Islet precursor cell (in vitro differentiated cells): ENCODE measurements at places on chromosomes 1 and 21.
A peak's percentile ranks its signal among the peaks of the same experiment; 100 is the strongest.

DNA sequence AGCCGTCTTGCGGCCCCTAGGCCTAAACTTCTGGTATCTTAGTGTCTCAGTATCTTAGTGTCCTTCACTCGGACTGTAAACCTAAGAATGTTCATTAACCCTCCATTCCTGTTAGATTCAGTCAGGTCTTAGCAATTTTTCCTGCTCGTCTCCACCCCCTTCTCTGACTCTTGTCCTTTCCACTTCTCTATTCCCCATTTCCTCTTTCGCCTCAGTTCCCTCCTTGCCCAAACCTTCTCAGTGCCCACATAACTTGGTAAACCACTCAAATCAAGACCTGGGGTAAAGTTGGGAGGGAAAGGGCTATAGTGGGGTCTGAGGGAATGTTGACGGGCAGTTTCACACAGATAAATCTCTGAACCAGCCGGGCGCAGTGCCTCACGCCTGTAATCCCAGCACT is 726 bp upstream of the FCER1G start:
- DNase-seq = no peak

DNA sequence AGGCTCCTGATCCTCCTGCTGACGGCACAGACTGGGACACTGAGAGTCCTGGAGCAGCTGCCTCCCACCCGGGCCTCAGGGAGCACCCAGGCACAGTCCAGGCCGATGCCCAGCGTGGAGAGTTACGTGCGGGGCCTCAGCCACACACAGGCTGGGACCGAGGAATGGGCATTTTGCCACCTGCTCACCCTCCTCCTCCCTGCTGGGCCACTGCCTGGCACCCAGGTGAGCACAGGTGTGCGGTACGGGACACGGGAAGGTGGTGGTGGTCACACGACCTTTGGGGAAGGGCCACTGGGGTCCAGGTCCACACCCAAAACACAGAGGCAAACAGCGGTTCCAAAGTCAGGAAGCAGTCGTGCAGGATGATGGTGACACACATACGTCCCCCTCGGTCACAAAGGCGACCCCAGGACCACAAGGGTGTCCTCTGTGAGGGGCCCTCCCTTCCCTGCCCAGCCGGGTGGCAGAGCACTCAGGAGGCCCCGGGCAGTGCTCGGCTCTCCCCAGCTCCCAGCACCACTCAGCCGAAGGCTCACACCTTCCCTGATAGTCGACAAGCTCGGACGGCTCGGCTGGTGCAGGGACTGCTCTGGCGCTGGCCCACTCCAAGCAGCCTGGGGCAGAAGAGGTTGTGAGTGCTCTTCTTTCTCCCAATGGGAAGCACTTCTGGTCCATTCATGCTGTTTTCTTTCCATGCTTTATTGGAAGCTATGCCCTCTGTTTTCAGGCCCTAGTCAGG is 14.3 kb downstream of the MORN1 start:
- no peak for DNase-seq

DNA sequence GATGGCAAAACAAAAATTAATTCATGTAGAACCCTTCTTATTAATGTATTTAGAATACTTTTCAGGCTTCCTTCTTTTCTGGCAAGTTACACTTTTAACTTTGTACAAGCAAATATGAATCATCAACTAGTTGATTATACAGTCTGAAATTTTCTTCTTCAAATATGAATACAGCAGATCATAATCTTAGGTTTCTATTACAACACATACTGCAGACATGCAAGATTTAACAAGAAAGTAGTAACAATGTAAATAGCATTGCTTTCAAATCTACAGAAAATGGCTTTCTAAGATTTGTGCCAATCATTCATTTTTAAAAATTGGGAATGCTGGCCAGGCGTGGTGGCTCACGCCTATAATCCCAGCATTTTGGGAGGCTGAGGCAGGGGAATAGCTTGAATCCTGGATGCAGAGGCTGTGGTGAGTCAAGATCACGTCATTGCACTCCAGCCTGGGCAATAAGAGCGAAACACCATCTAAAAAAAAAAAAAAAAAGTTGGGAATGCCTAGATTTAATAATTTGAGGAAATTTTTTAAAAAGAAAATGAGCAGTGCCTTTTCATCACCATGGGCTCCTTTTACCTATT is 68.4 kb upstream of the DPYD start:
- DNase-seq = no peak

GRCh38 chr1:246067432-246068216 is 439.5 kb downstream of the SMYD3 start:
- peak; percentile 67 for DNase-seq

DNA sequence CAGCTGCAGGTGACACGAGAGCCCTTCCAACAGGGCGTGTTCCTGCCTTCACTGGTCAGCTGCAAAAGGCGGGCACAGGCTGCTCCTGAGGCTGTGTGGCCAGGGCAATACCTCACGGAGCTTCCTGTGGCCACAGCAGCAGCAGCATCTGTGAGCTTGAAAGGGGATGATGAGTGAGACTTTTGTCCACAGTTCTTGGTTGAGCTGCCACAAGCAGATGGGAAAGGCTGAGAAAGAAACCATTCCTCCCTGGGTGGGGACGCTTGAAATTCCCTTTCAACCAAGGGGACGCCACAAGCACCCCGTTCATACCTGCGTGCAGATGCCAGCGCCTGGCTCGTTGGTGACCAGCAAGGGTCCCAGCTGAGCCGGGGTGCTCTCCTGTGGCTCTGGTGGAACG is 37.6 kb downstream of the B3GALT5 start:
- no peak for DNase-seq

DNA sequence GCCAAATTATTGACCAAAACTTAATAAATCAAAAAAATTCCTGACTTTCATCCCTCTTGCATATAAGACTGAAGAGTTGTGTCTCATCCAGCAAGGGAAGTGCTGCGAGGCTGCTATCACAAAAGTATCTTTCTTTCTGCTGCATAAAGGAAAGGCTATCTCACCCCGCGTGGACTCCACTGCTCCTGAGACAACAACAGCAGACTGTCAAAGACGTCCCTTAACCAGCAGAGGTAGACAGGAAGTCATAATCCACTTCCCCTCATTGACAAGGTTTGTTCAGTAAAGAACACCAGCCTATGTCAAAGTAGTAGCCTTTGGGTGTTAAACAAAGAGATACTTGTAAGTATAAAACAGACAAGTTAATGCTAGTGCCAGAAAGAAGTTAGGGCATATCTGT is 29.4 kb downstream of the VPS26C start:
- no peak for DNase-seq

- DNase-seq = no peak
These were observed 152.7 kb upstream of the NEGR1 start for GRCh38 chr1:72435025-72435424.

DNA sequence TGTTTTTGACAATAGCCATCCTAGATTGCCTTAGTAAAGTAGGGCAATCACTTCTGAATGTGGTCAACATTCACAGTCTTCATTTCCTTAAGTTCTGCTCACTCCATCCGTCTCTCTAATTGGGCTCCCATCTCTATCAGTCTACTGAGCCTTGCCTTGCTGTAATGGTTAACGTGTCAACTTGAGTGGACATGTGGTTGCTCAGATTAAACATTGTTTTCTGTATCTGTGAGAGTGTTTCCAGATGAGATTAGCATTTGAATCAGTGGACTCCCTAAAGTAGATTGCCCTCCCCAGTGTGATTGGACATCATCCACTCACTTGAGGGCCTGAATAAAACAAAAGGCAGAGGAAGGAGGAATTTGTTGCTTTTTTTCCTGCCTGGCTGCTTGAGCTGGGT is 26.4 kb downstream of the C1orf216 start:
- no peak for DNase-seq

DNA sequence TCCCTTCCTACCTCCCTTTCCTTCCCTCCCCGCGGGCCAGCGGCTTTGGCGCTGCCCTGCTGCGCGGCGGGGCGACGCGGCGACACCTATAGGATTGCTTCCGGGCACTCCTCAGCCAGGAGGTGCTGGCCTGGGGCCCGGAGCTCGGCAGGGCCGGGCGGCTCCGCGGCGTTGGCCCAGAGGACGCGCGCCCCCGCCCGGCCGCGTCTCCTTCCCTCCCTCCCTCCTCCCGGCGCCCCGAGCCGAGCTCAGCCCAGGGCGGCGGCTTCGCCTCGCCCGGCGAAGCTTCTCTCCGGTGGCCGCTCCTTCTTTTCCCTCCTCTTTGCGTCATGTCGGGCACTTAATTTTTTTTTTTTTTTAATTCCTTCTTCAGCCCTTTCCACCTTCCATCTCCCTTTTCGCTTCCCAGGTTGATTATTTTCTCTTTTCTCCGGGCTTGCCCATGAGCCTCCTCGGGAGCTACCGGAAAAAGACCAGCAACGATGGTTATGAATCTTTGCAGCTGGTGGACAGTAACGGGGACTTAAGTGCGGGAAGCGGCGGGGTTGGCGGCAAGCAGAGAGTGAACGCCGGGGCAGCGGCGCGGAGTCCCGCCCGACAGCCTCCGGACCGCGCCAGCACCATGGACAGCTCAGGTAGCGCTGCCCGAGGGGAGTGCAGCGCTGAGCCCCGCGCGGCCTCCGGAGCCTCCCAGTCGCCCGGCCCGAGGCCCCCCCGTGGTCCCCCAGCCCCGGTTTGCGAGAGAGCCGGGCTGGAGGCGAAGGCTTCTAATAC is at the start of gene DNAJC6:
Gene DNAJC6, plus strand, starts transcription at position 240 of the 774 bp plus-strand sequence. Its CDS starts 203 bp downstream, at position 443.
- peak; percentile 90 for DNase-seq

- DNase-seq = no peak
These were observed 11.4 kb upstream of the ASCL5 start for GRCh38 chr1:201138311-201138840.

GRCh38 chr1:110462964-110463363 is 12.0 kb downstream of the PROK1 start:
- no peak for DNase-seq

DNA sequence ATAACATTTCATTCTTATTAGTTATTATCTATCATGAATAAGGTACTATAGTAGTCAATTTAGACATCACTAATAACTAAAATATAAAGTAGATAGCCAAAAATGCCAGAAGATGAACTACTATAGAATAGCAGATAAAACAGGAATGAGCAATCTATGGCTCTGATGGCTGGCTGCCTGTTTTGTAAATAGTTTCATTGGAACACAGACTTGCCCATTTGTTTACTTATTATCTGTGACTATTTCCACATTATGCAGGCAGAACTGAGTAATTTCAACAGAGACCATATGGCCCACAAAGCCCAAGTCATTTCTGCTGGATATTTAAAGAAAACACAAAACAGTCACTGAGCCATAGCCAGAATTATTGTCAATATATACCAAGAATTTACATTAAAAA is 222.1 kb downstream of the COL24A1 start:
- no peak for DNase-seq

DNA sequence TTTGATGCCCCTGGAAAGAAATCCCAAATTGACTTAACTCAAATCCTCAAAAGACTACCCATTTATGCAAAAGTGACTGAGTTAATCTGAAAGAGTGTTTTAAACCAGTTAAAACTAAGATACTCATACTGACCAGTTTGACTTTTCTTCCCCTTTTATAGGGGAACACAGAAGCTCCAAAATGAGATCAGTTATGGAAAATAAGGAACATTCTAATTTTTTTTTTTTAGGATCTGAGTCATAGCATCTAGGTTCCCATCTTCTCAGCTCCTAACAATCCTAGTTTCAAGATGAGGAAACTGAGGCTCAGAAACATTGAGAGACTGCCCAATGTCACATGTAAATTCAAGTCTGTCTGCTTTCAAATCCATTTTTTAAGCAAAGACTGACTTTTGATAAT is 231.1 kb upstream of the RUNX1 start:
- no peak for DNase-seq

- no peak for DNase-seq
These were observed 629.1 kb downstream of the RWDD3 start for GRCh38 chr1:95863086-95863485.

GRCh38 chr1:162987866-162988265 is 81.3 kb upstream of the RGS4 start:
- DNase-seq = no peak

GRCh38 chr1:58882322-58882948 is 98.6 kb upstream of the JUN start:
- no peak for DNase-seq

- peak; percentile 65 for DNase-seq
These were observed 192.8 kb downstream of the PRDM2 start for GRCh38 chr1:13892671-13893325.

DNA sequence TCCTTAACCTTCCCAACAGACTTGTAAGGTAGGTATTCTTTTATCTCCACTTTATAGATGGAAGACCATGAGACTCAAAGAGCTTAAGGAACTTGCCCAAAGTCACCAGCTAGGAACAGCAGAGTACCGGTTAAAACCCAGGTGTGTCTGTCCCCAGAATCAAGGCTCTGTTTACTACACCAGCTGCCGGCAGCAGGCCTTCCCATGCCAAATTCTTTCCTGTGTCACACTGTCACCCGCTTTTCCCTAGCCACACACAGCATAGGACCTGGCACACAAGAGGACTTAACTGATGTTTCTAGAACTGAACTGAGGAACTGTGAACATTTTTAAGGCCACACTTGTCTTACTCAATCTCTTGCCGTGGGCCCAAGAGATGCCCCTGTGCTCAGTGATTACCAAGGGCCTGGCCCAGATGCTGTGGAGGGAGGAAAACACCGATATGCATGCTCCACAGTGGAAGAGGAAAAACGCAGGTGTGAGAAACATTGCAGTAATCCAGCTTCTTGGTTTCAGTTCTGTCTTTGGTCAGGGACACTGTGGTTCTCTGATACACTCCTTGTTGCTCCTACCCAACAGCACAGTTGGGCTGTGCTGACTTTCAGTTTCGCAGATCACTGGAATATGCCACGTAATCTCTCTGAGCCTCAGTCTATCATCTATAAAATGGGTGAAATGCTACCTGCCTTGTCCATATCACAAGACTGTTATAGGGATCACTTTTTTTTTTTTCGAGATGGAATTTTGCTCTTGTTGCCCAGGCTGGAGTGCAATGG is 13.9 kb upstream of the LY9 start:
- no peak for DNase-seq

DNA sequence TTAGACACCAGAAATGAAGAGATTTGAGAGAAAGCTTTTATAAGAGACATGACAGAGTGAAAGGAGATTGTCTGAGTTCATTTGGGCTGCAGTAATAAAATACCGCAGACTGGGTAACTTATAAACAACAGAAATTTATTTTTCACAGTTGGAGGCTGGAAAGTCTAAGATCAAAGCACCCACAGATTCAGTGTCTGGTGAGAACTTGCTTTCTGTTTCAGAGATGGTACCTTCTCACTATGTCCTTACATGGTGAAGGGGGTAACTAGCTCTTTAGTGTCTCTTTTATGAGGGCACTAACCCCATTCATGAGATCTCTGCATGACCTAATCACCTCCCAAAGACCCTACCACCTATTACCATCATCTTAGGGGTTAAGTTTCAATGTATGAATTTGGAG is 30.9 kb upstream of the FCRL4 start:
- no peak for DNase-seq

DNA sequence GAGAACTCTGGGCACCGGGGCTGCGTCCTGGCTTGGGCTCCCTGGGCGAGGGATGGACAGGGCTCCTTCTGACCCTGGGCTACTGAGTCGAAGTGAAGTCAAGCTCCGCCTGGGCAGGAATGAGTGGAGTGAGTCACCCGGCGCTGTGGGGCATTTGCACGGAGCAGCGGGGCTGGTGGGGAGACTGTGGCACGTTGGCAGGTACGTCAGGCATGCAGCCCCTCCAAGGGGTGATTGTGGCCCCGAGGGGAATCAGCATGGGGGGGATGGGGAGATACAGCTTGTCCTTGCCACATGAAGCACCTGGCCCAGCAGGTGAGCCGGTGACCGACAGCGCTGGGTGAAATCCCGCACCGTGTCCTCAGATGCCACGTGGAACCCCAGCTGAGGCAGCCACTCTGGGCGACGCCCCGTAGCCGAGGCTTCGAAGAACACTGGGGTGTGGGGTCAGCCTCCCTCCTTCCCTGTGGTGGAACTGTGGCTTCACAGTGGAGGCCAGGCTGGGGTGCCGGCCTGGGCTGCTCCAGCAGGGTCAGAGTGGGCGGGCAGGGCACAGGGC is 62.3 kb downstream of the COL18A1 start:
- DNase-seq = no peak
